ENCODE measurements at places on chromosomes 5 and 9.

GRCh38 chr9:17075758-17076485 is 58.9 kb upstream of the CNTLN start:
- no peak for DNase-seq

- no peak for DNase-seq
Observed at GRCh38 chr9:99116003-99116411, 11.1 kb downstream of the TGFBR1 start.

DNA sequence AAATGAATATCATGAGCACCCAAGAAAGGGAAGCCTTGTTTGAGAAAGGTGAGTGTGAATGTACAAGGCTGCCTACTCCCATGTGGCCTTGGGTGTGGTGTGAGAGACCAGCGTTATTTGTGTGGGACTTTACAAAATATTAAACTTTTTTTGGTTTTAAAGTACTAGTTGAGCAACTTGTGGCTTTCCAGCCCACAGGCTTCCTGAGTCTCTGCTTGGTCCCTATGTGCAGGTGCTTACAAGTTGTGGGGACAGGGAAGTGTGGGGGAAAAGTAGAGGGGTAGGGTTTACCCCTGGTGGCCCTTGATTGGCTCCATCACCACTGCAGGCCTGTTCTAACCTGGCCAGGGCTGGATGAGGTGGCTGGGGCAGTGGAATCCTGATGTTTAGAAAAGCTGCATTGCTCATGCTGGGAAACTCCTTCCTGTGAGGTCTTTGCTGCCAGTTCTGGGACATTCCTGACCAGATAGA is 19.7 kb downstream of the PTTG1 start:
- DNase-seq = no peak

GRCh38 chr9:106333481-106333880 is 529.5 kb upstream of the ZNF462 start:
- no peak for DNase-seq

- DNase-seq = no peak
Observed at GRCh38 chr9:31535651-31536050, 848.8 kb upstream of the ACO1 start.

DNA sequence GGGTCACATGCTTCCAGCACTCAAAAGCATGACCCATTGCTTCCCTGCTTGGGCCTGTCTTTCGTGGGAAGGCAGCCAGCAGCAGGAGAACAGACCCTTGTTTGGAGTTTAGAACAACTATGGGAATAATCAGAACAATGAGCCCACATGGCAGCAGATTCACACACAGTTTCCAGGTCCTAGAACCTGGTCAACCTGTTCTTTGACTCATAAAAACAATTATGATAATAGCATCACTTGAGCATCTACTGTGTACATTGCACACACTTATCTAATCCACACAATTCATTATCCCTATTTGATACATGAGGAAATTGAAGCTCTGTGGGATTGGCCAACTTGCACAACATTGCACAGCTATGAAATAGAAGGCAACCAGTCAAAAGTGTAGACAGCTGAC is 41.7 kb downstream of the KLF4 start:
- DNase-seq = no peak

- DNase-seq = no peak
Observed at GRCh38 chr9:126842977-126843799, 17.3 kb upstream of the ZBTB34 start.

DNA sequence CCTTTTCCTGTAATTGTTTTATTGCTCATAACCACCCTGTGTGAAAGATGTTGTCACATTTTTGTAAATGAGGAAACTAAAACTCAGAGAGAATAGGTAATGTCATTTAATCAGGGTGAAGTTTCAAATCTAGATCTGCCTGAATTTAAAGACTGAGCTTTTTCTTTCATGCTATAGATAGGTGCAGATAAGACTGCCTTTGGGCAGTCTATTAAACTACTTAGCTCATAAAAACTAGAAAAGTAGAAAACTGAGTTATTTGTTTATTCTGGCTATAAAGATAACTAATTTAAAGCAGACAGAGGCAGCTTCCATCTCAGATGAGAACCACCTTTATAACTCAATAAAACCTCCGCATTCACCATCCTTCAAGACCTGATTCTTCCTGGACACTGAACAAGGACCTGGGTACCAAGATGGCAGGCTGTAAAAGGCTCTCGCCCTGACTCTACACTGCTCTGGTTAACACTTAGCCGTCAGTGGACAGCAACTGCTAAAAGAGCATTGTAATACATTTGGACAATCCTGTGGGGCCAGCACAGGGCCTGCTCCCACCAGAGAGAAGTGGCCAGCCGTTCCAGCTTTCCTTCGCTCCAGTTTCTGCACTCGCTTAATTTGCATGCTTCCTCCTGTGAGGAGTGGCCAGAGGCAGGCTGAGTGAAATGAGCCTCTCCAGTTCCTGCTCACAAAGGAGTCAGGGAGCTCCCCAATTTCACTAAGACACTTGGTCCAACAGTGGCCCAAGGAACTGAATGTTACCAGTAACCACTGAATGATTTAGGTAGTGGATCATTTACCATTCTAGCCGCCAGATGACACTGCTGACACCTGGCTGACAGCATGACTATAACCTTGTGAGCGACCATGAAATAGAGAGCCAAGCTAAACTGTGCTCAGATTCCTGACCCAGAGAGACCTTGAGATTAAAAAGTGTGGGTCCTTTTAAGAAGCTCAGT is 566.4 kb downstream of the EFNA5 start:
- DNase-seq = no peak

GRCh38 chr5:20570486-20570885 is 582.5 kb upstream of the CDH18 start:
- no peak for DNase-seq

DNA sequence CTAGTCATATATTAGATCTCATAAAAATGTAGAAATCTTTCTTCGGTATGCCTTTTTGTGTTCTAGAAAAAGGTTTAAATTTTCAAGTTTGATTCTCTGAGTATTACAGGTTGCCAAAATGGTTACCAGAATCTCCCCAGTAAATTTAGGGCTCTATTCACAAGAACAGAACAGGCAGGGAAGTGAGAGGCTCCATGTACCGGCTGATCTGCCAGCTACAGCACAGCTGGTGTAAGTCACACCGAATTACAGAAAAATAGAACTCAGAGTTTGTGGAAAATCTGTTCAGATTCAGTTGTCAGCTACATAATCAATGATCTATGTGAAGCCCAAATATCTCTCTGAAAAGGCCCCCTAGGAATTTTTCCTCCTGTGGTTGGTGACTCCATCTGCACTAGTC is 10.5 kb downstream of the FAM81B start:
- DNase-seq = no peak

- no peak for DNase-seq
Observed at GRCh38 chr9:134293031-134293521, 33.2 kb upstream of the RXRA start.
